MCF 10A (cell line): ENCODE measurements at places on chromosomes 7 and 10. TPM values are rescaled to one million over a fixed set of nuclear protein-coding genes. Genes with fewer than 3 reads are reported as not detected.

CAMK2B gene
- 0.54 and 1.8 TPM in 2 replicates for total RNA-seq

PCLO gene
- 2.0 and 2.3 TPM in 2 replicates for total RNA-seq

GRCh38 chr7:112255388-112255720 lies 48.9 kb downstream of the ZNF277 start:
- no peak for DNase-seq
- no peaks in the 10 kb centered on the region for H3K36me3 ChIP-seq
- no peaks in the 10 kb centered on the region for H3K4me1 ChIP-seq
- H3K27me3 ChIP-seq: no peaks in the 10 kb centered on the region

DNA sequence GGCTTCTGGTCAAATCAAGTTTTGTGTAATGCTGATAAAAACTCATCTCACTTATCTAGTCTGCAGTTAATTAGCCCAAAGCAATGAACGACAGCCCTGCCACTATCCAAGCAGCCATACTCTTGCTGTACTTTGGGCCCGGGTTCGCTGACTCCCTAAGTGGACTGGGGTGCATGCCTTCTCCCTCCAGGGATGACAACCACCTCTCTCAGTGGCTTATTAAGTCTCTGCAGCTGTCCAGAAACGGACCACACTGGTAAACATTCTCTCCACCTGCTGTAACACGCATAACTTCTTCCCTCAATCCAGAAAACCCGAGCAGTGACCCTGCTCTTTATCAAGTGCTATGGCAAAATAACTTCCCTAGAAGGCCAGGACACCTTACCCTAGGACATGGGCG lies 3.9 kb downstream of the FBXW4 start:
- peaks cover 40% of the 10 kb centered on the region for H3K36me3 ChIP-seq
- H3K4me1 ChIP-seq: peaks cover 36% of the 10 kb centered on the region
- H3K27me3 ChIP-seq: no peaks in the 10 kb centered on the region
- H3K27ac ChIP-seq: peak overlapping the region; percentile 23
- no peak for DNase-seq
- no peak overlapping the region for H3K4me3 ChIP-seq

GRCh38 chr10:84352251-84352842 lies 24.0 kb downstream of the CCSER2 start:
- H3K36me3 ChIP-seq: no peaks in the 10 kb centered on the region
- no peak overlapping the region for H3K27ac ChIP-seq
- no peak overlapping the region for H3K4me3 ChIP-seq
- peaks cover 32% of the 10 kb centered on the region for H3K4me1 ChIP-seq
- peak; percentile 77 for DNase-seq

- H3K27me3 ChIP-seq: no peaks in the 10 kb centered on the region
- peaks cover 17% of the 10 kb centered on the region for H3K36me3 ChIP-seq
- no peak overlapping the region for H3K4me3 ChIP-seq
- H3K27ac ChIP-seq: no peak overlapping the region
Measured at GRCh38 chr10:52322936-52323335, 8.9 kb downstream of the DKK1 start.

GRCh38 chr10:47152861-47153349 lies 147.1 kb upstream of the GDF10 start:
- H3K4me1 ChIP-seq: peaks cover 7% of the 10 kb centered on the region
- peak; percentile 83 for DNase-seq
- no peak overlapping the region for H3K27ac ChIP-seq
- no peak overlapping the region for H3K4me3 ChIP-seq
- H3K36me3 ChIP-seq: peaks cover 7% of the 10 kb centered on the region

DNA sequence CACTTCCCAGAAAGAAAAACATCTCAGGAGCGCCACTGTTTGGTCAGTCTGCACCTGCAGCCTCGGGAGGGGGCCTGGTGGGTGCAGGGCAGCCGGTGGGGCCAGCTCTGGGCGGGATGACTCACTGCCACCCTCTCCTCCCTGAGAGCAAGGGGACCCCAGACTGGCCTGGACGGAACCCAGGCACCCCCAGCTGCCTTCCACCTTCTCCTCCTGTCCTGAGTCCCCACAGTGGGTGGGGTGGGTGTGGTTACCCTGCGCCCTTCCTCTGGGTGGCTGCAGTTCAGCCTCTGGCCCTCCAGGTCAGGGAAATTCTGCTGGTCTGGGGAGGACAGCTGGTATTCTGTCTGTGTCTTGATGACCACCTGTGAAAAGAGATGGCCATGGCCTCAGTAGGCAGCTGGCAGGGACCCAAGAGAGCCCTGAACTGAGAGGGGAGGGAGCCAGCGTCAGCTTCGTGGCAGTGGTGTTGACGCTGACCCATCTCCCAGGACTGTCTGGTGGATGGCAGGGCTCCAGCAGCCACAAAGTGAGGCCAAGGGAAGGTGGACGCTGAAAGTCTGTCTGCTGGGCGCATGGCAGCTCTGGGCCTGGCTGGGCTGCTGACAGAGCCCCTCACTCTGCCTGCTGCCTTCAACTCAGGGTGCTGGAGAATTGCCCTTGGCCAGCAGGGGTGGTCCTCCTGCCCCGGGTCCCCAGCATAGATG lies 8.9 kb downstream of the CALY start:
- peaks cover 5% of the 10 kb centered on the region for H3K4me1 ChIP-seq
- no peak overlapping the region for H3K4me3 ChIP-seq
- no peak overlapping the region for H3K27ac ChIP-seq
- no peak for DNase-seq
- H3K27me3 ChIP-seq: peaks cover 48% of the 10 kb centered on the region
- no peaks in the 10 kb centered on the region for H3K36me3 ChIP-seq
